Ascending aorta (tissue), 2 donors: ENCODE measurements at places on chromosomes 5 and 9. TPM values are rescaled to one million over a fixed set of nuclear protein-coding genes. Genes with fewer than 3 reads are reported as not detected.

AFAP1L1 gene
- total RNA-seq, result 24.7 TPM

PCDHGA10 gene
- total RNA-seq, result 4.4 TPM

PCDHB10 gene
- total RNA-seq, result 0.21 TPM

SGCD gene
- 4.0 TPM for total RNA-seq

CAPSL gene
- not detected for total RNA-seq

- H3K27ac ChIP-seq, result no peak overlapping the region
- H3K27me3 ChIP-seq, result no peaks in the 10 kb centered on the region
- peaks cover 21% of the 10 kb centered on the region for H3K4me1 ChIP-seq
- H3K4me3 ChIP-seq, result peak overlapping the region; percentile 70
- DNase-seq, result no peak
Observed at GRCh38 chr5:116575326-116576052, 866 bp upstream of the SEMA6A start.

GRCh38 chr5:159560088-159560487 lies 229.8 kb upstream of the IL12B start:
- no peaks in the 10 kb centered on the region for H3K4me1 ChIP-seq
- no peak for DNase-seq
- H3K27ac ChIP-seq, result no peak overlapping the region
- no peaks in the 10 kb centered on the region for H3K36me3 ChIP-seq
- H3K27me3 ChIP-seq, result no peaks in the 10 kb centered on the region

DNA sequence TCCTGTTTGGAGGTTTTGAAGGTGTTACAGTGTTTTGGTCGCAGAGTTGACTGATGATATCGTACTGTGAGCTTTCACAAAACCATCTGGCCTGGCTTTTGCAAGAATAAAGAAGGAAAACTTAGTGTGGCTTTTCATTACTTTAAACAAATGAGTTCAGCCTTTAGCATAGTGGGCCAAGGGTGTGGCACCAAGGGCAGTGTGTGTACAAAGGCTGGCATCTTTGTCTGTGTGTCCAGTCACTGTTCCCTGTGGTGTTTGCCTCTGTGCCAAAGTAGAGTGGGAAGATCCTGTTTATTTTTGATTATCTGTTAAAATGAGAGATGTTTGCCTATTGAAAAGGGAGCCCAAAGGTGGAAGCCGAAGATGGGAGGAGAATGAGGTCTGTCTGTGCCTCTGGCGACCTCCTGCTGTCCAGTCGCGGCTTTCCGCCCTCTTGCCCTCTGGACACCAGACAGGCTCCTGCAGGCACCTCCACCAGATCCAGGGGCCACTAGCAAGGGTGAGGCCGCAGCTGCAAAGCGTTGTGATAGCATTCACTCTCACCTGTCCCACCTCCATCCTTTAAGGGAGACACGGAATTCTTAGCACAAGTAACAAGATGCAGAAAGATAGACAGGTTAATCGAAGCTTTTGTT lies 113.7 kb downstream of the TRIO start:
- no peaks in the 10 kb centered on the region for H3K27me3 ChIP-seq
- peaks cover 37% of the 10 kb centered on the region for H3K4me1 ChIP-seq
- H3K36me3 ChIP-seq, result no peaks in the 10 kb centered on the region
- no peak for DNase-seq

DNA sequence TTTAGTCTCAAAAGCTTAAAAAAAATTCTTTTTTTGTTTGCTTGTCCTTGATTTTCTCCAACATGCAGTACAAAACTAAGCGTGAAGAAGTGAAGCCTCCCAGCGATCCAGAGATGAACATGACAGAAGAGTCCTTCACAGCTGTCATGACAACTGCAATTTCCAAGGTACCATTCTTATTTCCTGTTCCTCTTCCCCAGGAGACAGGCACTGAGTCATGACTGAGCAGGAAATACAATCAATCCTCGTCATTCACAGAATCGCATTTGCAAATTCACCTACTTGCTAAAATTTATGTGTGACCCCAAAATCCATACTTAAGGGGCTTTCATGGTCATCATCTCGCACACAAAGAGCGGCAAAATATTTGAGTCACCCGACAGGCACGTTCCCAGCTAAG lies 77.3 kb downstream of the SLC1A1 start:
- H3K27me3 ChIP-seq, result no peaks in the 10 kb centered on the region
- no peak overlapping the region for H3K4me3 ChIP-seq
- no peaks in the 10 kb centered on the region for H3K4me1 ChIP-seq
- H3K27ac ChIP-seq, result no peak overlapping the region
- H3K36me3 ChIP-seq, result no peaks in the 10 kb centered on the region

DNA sequence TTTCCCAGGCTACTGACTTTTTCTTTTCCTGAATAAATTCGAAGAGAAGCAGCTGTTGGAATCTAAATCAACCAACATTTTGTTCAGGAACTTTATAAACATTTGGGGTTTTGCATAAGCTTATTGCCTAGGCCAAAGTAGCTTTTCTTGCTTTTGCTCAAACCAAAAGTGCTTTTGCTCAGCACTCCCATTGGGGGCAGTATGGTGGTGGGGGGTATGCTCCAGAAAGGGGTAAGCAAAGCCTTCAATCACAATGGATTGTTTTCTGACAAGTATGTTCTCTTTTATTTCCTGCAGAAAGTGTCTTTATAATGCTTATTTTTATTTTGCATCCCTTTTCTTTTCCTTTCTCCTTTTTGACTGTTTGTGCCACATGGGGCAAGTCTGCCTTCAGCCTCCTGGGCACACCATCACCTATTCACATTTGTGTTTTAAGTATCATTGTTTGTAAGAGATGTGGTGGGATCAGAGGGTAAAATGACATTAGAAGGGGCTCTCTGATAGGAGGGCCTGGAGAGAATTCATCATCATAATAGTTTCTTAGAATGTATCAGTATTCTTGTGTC lies 86.0 kb downstream of the PRDM6 start:
- no peaks in the 10 kb centered on the region for H3K27me3 ChIP-seq
- no peak overlapping the region for H3K4me3 ChIP-seq
- no peak for DNase-seq
- H3K27ac ChIP-seq, result peak overlapping the region; percentile 91

- no peaks in the 10 kb centered on the region for H3K4me1 ChIP-seq
- no peak overlapping the region for H3K4me3 ChIP-seq
- DNase-seq, result no peak
- H3K27me3 ChIP-seq, result no peaks in the 10 kb centered on the region
- H3K27ac ChIP-seq, result no peak overlapping the region
- no peaks in the 10 kb centered on the region for H3K36me3 ChIP-seq
Observed at GRCh38 chr5:91777671-91778070, 394.6 kb upstream of the ARRDC3 start.

DNA sequence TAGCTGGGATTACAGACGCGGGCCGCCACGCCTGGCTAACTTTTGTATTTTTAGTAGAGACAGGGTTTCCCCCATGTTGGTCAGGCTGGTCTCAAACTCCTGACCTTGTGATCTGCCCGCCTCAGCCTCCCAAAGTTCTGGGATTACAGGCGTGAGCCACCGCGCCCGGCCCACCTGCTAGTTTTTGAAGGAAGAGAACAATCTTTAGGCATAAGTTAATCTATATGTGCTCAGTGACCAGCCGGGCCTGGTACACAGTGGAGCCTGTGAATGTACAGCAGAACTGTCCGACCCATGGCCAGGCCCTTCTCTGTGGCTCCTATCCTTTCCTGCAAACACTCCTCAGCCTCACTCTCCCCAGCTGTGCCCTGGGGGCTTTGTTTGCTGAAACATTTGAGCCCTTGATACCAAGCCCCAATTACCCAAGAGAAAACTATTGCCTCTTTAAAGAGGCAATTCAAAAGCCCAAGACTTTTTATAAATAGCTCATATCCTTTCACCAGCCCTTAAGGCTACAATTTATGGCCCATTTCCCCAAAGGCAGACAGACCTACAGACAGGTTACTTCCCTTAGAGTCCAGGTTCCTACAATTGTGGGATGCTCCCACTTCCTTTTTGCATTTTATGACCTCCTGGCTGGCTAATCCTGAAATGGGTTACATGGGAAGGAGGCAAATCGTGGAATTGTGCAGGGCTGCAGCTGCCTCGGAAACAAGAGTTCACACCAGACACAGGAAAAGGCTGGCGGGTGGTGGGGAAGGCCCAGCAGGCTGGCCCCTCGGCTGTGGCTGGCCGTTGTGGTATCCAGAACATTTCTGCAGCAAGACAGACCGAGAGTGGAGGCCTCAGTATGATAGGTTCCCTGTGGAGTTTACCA lies 37.5 kb downstream of the SPRY4 start:
- peak overlapping the region; percentile 5 for H3K27ac ChIP-seq
- DNase-seq, result no peak
- H3K4me1 ChIP-seq, result peaks cover 7% of the 10 kb centered on the region
- no peaks in the 10 kb centered on the region for H3K36me3 ChIP-seq
- no peaks in the 10 kb centered on the region for H3K27me3 ChIP-seq
- H3K4me3 ChIP-seq, result no peak overlapping the region

DNA sequence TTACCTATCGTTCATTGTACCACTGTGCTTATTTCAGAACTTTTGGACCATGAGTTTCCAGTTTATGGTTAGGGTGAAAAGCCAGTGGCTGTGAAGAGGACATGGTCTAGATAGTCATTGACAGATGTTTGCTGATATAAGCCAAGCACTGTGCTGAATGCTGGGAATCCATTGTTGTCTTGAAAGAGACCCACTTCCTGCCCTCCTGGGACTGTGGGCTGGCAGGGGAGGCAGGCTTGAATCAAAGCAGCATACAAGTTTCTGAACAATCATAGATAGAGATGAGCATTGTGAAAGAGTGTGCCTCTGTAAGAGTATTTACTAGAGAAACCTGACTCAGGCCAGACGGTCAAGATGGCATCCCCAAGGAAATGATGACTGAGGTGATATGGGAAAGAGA lies 73.4 kb downstream of the NMUR2 start:
- DNase-seq, result no peak
- H3K27me3 ChIP-seq, result no peaks in the 10 kb centered on the region
- H3K36me3 ChIP-seq, result no peaks in the 10 kb centered on the region

- DNase-seq, result no peak
- no peaks in the 10 kb centered on the region for H3K36me3 ChIP-seq
- no peaks in the 10 kb centered on the region for H3K4me1 ChIP-seq
Observed at GRCh38 chr5:86864051-86864450, 246.3 kb downstream of the COX7C start.

DNA sequence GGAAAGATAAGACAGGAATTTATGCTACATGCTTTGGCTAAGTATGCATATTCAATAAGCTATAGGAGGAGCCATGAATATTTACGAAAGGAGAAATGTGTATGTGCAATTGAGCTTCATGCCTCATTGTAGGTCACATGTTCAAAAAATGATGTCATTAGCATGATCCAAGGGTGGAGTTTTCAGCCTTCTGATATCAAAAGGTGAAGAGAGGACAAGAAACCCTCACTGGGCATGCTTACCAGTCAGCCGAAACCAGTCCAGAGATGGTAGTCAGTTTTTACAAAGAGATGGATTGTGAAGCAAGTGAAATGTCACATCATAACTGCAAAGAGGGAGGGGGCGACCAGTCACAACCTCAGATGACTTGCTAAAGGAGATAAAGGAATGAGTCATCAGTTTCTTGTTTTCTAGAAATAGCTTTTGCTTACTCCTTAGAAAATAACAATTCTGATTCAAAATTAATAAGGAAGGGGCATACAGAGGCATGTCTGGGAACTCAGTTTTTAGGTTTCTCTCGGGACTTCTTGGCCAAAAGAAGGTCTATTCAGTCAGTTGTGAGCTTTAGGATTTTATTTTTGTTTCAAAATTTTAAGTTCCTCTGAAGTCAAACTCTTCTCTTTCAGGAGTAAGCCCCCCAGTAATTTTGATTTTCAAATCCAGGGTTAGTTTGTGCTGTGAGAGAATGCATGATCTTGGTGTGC lies 1067.8 kb upstream of the EDIL3 start:
- no peaks in the 10 kb centered on the region for H3K36me3 ChIP-seq
- DNase-seq, result no peak
- no peaks in the 10 kb centered on the region for H3K4me1 ChIP-seq
- H3K27me3 ChIP-seq, result no peaks in the 10 kb centered on the region
- no peak overlapping the region for H3K4me3 ChIP-seq

DNA sequence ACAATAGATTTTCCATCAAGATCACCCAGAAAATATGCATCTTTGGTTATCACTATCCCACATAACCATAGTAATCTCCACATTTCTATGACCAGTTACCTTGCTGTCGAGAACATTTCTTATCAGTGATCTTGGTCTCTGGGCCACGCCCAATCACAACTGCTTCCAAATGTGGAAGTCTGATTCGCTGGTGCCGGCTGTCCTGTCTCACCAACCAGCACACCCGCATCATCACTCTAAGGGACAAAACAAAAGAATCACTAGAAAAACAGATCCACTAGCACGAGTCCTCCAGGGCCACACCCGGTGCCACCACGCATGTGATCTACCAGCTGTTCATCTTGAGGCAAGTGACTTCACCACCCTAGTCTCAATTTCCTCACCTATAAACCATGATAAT lies 11.8 kb downstream of the APTX start:
- H3K4me3 ChIP-seq, result no peak overlapping the region
- no peak overlapping the region for H3K27ac ChIP-seq
- no peaks in the 10 kb centered on the region for H3K4me1 ChIP-seq

DNA sequence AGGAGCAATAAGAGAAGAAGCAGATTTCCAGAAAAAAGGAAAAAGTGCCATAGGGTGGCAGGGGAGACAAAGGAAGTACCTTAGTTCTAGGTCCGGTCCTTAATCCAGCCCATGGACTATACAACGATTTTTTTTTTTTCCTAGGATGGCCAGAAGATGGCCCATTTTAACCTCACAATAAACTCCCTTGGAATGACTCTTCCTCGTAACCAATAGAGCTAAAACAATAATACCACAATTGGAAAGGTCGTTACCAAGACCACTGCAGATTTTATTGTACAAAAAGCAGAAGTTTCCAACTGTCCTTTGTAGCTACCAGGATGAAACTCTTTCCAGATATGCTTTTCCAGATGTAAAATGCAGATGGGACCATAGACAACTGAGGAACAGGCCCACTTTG lies 34.4 kb upstream of the SSBP2 start:
- H3K36me3 ChIP-seq, result no peaks in the 10 kb centered on the region
- H3K27ac ChIP-seq, result no peak overlapping the region
- peaks cover 14% of the 10 kb centered on the region for H3K4me1 ChIP-seq
- H3K4me3 ChIP-seq, result no peak overlapping the region
- no peak for DNase-seq

DNA sequence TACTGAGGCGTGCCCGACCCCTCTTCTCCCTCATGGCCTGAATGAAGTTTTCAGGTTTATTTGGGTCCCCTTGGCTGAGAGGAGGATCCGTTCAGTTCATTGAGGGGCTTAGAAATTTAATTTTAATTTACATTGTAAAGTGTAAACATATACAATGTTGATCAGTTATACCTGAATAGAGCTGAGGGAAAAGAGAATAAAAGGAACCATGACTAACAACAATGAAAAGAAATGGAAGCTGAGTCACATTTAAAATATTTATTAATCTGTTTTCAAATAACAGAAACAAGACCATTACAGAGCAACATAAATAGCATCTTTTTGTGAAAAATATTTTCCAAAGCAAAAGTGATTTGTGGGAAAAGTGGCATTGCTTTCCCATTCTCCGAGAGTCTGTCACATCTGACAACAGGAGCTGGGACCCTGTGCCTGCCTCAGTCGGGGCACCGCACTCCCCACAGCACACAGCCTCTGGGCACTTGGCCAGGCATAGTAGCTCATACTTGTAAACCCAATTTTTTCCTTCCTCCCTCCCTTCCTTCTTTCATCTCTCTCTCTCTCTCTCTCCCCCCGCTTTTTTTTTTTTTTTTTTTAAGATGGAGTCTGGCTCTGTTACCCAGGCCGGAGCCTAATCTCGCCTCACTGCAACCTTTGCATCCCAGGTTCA lies 28.7 kb downstream of the PROP1 start:
- H3K27me3 ChIP-seq, result no peaks in the 10 kb centered on the region
- H3K36me3 ChIP-seq, result no peaks in the 10 kb centered on the region
- no peak for DNase-seq

GRCh38 chr5:160852049-160852448 lies at the start of gene ATP10B:
Gene ATP10B (minus strand): TSS chr5:160852211. CDS start chr5:160688074, 164,137 bp downstream.
- no peaks in the 10 kb centered on the region for H3K36me3 ChIP-seq
- H3K27me3 ChIP-seq, result no peaks in the 10 kb centered on the region
- H3K4me3 ChIP-seq, result no peak within 1 kb of the TSS
- DNase-seq, result no peak
- no peaks in the 10 kb centered on the region for H3K4me1 ChIP-seq
